ENCODE measurements at places on chromosomes 5 and 9. TPM values are rescaled to one million over a fixed set of nuclear protein-coding genes. Genes with fewer than 3 reads are reported as not detected.

The GEMIN5 gene
- 27.5 TPM for total RNA-seq

The PCDHB14 gene
- total RNA-seq = 0.28 TPM

The ZDHHC11B gene
- not detected for total RNA-seq

The UGT3A1 gene
- not detected for total RNA-seq

The GPR151 gene
- not detected for total RNA-seq

The UCK1 gene
- 17.9 TPM for total RNA-seq

- DNase-seq = no peak
Observed at GRCh38 chr5:135824541-135825041, 9.9 kb upstream of the SLC25A48 start.

GRCh38 chr5:180790020-180790419, 12.6 kb downstream of the MGAT1 start:
- no peak for DNase-seq

DNA sequence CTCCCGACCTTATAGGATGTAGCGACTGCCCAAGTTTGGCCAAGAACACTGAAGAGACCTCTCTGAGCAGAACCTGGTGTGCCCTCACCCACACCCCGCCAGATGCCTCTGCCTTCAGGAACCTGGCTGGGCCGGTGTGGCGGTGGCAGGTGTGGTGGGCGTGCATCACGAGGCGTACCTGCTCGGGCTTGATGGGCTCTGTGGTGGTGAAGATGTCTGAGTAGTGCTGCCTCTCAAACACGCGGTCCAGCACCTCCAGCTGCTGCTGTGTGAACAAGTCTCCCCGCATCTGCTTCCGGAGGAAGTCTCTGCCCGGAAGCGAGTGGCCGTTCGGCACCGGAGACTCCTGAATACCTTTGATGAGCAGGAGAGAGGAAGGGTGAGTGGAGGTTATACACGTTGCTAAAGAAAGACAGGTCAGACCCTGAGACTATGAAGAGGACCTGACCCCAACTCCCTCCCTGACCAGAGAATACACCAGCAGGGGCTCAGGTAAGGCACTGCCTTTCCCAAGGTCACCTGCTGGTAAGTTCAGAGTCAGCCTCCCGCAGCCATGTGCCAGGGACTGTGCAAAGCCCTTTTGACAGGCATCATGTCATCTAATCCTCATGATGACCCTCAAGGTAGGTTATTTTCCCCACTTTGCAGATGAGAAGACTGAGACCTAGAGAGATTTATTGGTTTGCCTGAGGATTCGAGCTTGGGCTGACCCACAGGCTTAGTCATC, 67.5 kb downstream of the PAX5 start:
- no peak for DNase-seq

GRCh38 chr5:111201705-111202104, 22.5 kb upstream of the CAMK4 start:
- no peak for DNase-seq

- DNase-seq = no peak
Observed at GRCh38 chr5:145835848-145836239, 702 bp upstream of the PRELID2 start.

DNA sequence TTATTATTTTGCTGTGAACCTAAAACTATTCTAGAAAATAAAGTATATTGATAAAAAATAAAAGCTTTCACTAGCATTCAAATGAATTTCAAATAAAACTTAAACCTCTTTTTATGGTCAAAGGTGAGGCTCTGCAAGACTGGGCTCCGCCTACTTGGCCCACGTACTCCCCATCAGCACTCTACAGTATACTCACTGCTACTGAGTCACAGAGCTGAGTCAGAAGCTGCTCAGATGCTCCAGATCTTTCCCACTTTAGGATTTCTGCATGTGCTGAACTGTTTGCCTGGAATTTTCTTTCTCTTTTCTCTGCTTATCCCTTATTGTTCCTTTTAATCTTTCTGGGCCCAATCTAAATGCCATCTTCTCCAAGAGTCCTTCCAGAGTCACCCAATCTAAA, 331.9 kb upstream of the CCNG1 start:
- no peak for DNase-seq

DNA sequence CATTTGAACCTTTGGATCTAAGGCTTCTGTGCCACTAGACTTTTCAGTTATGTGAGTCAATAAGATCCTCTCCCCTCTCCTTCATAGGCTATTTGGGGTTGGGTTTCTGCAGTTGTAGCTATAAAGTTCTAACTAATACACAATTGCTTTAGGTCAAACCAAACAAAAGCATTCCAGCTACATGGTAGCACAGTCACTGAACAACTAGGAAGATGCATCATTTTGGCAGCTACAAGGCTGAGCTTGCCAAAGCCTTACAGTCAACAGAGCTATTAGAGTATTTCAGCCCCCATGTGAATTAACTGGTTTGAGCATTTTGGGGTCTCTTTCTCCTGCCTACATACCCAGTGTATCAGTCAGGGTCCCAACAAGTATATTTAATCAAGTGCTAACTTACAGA, 234.6 kb downstream of the ZNF608 start:
- peak; percentile 59 for DNase-seq

- no peak for DNase-seq
Observed at GRCh38 chr5:116543501-116543900, 31.1 kb downstream of the SEMA6A start.

Data from IMR-90 (cell line).